ENCODE measurements at places on chromosomes 4 and X.

GRCh38 chr4:61200916-61201526, 895 bp downstream of the ADGRL3 start:
- DNase-seq: peak; percentile 49

GRCh38 chrX:85221361-85221760, 22.2 kb downstream of the SATL1 start:
- no peak for DNase-seq

DNA sequence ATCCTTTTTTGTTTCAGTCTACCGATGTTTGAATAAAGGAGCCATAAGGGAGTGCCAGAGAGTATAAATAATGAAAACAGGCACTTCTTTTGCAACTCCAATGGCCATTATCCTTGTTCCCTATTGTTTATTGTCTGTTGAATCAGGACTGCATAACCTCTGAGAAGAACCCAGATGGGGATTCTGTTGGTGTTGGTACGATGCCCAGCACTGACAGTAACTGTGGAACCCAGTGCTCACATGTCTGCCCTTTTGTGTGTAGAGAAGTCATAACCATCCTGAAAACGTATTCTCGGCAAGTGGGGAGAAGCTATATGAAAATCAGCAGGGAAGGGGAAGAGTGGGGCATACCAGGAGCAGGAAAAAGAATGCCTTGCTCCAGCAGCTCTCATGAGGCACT, 195.1 kb upstream of the EDNRA start:
- no peak for DNase-seq

DNA sequence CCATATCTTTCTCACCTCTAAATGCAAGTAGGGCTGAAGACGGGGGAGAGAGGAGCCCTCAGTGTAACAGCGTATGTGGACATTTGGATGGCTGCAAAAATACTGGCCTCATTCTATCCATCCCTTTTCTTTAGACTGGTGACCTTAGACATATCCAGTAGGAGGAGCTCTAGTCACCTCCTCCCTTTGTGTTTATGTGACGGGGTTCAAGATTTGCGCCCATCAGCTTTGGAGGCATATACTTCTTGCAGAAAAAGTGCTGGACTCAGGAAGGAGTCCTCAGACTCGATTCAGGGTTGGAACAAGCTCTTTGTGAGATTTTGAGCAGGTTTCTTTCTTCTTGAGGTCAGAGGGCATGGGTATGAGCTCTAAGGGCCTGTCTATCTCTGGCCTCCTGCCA, 86.2 kb downstream of the MAMLD1 start:
- no peak for DNase-seq

GRCh38 chr4:165927815-165928214, 54.8 kb downstream of the TLL1 start:
- no peak for DNase-seq

GRCh38 chr4:138164208-138164607, 77.9 kb downstream of the SLC7A11 start:
- DNase-seq: no peak

- DNase-seq: no peak
Observed at GRCh38 chr4:98204236-98204553, 57.0 kb upstream of the RAP1GDS1 start.

DNA sequence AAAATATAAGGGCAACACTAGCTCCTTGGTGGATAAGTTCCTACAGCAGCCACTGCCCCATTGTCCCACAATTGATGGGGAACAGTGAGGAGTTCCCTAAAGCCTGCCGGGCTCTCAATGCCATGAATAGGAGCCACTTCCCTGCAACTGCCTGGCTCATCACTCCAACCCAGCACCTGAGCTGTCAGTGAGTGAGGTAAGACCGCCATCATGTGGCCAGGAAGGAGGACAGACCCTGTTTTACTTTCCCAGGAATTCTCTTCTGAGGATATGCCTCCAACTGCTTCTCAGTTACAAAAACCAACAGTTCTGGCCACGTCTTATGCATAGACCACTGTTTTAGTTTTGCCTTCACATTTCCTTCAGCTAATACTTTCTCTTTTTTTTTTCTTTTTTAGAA, 45.5 kb downstream of the SRPX start:
- peak; percentile 13 for DNase-seq

- DNase-seq: no peak
Observed at GRCh38 chrX:153844509-153845082, 14.3 kb upstream of the PDZD4 start.

- DNase-seq: no peak
Observed at GRCh38 chr4:57661517-57662090, 551.4 kb upstream of the IGFBP7 start.

DNA sequence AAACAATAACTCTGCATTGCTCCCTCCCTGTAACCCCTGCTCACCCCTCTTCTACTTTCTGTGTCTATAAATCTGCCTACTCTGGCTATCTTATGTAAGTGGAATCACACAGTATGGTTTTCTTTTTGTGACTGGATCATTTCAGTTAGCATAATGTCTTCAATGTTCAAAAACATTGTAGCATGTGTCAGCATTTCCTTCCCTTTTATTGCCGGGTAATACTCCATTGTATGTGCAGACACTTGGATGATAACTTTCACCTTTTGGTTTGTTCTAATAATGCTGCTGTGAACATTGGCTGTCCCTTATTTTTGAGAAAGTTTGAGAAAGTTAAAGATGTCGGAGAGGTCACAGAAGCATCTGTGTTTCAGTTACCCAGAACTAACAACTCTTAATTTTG, 60.6 kb upstream of the TLR2 start:
- no peak for DNase-seq

DNA sequence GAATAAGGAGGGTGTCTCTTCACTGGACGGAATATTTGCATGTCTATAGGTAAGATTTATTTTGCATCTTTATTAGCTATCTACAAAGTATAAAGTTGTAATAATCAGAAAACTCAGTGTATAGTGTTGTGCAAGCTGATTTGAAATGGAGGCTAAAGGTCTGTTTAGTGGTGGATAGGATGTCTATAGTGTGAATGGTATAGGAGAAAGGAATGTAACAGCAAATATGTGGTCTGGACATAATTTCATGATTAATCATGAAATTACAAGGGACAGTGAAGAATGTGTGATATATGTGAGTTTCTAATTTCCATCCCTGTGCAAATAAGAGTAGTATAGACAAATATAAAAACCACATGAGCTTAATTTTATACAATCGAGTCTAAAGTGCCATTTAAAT, 79.3 kb upstream of the CAMK2D start:
- DNase-seq: no peak

GRCh38 chrX:112636288-112636687, 43.5 kb downstream of the LHFPL1 start:
- no peak for DNase-seq

GRCh38 chr4:85370400-85371032, 104.4 kb upstream of the ARHGAP24 start:
- peak; percentile 31 for DNase-seq

DNA sequence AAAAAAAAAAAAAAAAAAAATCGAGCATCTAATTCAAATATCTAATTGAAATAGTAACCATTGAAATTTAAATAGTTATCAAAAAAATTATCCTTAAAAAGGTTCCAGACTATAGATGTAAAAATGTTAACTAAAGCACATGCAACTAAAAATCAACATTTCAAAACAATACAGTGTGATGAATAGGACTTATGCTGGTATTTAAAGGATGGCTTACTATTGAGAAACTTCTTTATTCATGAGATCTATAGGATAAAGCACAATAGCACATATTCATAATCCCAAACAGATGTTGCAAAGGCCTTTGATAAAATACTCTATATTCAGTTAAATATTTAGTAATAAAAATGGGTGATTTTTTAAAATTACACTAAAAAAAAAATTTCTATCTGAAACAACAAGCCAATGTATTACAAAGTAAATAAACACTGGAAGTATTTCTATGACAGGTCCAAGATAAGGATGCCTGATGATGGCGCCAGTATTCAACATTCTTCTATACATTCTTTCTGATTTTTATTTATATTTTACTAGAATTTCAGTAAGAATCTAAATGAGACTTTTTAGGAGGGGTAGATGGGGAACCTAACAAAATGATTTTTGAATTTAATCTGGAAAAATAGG, 26.3 kb downstream of the DCLK2 start:
- no peak for DNase-seq

DNA sequence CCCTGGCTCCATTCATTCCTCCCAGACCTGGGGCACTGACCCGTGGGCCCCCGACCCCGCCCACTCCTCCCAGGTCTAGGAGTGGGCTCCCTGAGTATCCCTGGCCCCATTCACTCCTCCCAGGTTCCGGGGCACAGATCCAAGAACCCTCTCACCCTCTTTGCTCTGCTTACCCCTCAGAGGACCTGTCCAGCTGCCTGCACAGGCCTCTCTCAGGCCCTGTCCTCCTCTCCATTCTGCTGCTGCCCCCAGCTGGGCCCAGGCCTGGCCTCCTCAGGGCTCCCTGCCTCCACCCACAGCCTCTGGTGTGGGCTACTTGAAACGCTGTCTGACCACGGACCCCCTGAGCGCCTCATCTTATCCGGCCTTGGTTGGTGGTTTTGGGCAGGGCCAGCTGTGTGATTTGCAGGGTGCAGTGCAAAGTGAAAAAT, 217.7 kb upstream of the PSAPL1 start:
- DNase-seq: no peak

DNA sequence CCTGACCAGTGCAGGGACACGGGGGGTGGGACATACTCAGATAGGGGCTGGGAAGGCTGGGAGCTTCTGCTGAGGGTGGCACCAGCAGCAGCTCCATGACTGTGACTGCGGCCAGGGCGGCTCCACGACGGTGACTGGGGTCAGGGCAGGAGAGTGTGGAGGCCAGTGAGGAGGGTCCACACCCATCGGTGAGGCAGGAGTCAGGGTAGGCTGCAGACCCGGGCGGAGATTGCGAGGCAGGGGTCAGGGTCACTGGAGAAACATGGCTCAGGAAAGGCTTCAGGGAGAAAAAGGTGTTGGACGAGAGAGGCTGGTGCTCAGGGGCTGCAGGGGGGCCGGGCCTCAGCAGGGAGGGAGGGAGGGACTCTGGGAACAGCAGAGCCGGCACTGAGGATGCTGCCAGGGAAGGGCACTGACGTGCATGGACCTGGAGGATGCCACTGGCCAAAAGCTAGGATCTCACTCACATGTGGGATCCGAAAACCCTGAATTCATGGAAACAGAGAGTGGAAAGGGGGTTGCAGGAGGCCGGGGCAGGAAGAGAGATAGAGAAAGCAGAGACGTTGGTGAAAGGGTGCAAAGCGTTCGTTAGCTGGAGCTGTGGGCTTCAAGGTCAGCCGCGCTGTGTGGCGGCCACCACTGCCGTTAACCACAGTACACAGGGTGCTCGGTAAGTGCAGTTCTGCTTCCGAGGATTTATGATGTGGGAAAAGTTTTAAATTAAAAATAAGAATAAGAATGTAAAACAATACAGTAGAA, 22.0 kb downstream of the ATP5ME start:
- DNase-seq: no peak

GRCh38 chr4:12446256-12446655, 1017.6 kb upstream of the HS3ST1 start:
- peak; percentile 17 for DNase-seq

DNA sequence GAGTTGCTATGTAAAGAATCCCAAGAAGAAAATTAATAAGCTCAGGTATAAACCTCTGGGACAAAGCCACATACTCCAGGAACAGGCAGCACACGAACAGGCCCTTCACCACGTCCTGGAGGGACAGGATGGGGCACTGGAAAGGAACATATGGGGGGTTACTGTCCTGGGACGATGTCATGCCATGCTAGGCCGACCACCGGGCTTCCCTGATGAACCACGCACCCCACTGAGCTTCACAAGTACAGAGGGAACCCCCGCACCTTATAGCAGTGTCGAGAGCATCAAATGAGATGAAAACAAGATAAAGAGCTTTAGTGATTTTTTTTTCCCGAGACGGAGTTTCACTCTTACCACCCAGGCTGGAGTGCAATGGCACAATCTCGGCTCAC, 19.1 kb downstream of the NOP14 start:
- DNase-seq: no peak

GRCh38 chr4:185761352-185762235, 50.4 kb downstream of the SORBS2 start:
- no peak for DNase-seq

DNA sequence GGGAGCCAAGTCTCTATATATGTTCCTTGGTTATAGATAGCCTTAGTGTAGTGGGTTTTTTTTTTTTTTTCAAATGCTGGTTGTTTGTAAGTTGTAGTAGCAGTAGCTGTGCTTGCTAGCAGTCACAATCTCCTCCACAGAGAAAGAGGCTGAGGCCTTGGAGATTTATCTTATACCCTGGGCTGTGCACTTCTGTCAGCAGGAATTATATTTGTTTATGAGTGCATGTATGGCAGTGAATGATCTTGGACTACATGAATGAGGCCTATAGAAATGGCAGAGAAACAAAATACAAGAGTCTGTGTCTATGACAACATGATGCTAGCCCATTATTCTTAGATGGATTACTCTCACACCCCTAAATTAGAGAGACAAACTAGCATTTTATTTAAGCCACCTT, 1674.2 kb upstream of the ADGRL3 start:
- DNase-seq: no peak

- DNase-seq: no peak
Observed at GRCh38 chr4:6468376-6468775, 4.0 kb downstream of the PPP2R2C start.

- DNase-seq: no peak
Observed at GRCh38 chr4:150067859-150068258, 10.4 kb upstream of the DCLK2 start.

DNA sequence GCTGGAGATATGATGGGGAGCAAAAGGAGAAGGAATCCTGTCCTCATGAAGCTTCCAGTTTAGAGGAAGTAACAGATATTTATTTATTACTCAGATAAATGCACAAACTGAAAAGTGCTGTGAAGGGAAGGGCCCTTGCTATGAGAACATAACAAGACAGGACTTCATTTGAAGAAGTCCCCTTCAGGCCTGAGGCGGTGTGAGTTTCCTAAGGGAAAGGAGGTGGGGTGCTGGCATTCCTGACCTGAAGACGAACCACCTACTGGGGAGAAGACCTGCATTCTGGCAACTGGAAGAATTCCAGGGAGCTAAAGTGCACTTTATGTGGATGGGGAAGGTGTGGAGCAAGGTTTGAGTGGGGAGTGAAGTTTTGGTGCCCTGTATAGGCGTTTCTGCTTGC, 15.9 kb upstream of the SPARCL1 start:
- DNase-seq: no peak

DNA sequence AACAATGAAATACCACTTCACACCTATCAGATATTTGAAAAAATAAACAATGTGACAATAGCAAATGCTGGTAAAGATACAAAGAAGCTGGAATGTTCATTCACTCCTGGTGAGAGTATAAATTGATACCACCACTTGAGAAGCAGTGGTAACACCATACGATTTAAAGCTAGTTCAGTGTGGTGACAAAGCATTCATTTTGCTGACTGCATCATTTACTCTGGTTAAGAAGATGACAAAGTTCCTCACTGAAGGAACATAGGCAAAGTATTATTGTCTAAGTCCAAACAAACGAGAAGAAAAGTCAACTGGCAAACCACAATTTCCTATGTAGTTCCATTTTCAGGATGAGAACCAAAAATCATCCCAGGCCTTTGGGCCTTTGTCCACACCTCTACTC, 102.5 kb downstream of the GEMIN8 start:
- no peak for DNase-seq

- no peak for DNase-seq
Observed at GRCh38 chr4:152953514-152953913, 17.4 kb downstream of the FHDC1 start.
